ENCODE measurements at places on chromosomes 1 and 21.

- DNase-seq, result no peak
These were observed 222.7 kb downstream of the NUF2 start for GRCh38 chr1:163544441-163544840.

DNA sequence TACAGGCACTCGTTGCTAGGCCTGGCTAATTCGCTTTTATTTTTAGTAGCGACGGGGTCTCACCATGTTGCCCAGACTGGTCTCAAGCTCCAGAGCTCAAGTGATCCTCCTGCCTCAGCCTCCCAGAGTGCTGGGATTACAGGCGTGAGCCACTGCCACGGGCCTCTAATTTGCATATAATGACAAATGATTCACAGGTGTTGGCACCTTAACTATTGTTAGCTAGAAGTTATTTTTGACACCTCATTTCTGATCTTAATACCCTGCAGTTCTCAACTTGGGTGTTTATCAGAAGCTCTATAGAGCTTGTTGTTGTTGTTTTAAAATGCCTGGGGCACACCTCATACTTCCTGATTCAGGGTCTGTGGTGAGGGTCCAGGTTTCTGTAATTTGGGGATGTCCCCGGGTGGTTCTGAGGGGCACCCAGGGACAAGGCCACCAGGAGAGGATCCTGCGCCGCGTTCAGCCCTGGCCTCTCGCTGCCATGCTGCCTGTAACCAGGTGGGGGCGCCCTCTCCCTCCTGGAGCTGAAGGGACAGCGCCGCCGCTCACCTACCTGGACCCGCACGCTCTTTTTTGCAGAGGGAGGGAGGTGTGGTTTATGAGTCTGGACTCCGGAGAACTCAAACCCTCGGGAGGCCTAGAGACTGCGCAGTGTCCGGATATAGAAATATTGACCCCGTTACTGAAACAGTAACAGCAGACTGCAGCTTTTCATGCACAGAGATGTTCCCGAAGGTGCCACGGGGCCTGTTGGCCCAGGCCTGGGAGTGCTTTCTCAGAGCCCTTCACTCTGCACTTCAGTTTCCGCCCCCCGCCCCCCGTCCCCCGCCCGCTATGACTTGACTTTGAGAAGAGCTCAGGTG is 23.0 kb upstream of the NEK2 start:
- no peak for DNase-seq

DNA sequence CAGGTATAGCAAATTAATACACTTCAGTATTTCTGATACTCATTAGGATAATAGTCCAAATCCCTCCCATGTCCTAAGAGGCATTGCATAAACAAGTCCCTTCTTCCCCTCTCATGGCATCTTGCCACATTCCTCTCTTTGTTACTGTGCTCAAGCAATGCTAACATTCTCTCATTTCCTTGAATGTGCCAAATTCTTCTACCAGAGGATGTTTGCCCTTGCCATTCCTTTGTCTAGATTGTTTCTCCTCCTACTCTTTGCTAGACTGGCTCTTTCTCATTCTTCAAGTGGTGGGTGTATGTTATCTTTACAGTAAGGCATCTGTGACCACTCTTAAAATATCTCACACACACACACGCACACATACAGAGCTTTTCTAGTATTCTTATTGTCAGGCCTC is 621.0 kb upstream of the CXADR start:
- no peak for DNase-seq

GRCh38 chr1:94327001-94327690 is 89.8 kb upstream of the ARHGAP29 start:
- no peak for DNase-seq

GRCh38 chr1:27325286-27325685 is 3.3 kb downstream of the TMEM222 start:
- no peak for DNase-seq

DNA sequence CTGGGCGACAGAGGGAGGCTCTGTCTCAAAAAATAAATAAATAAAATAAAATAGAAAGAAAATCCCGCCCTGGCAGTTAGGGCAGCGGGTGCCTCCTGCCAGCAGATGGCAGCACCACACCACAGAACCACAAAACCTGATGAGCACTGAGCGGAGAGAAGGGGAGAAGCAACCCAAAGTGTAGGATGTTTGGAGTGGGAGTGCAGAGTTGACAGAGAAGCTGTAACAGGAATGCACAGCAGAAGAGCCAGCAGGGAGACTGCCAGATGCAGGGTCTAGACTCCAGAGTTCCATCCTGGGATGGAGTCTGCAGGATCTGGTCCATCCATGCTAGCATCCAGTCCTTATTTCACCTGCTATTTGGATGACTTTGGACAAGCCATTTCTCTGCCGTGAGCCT is 29.7 kb upstream of the KIRREL1 start:
- no peak for DNase-seq
